Stimulated activated CD8-positive, alpha-beta memory T cell treated with anti-CD3 and anti-CD28 coated beads, Interleukin-12 subunit alpha, Interleukin-12 subunit beta, amount 100 ng/mL, for 4 hours (primary cell): ENCODE measurements at places on chromosomes 16 and 17.

DNA sequence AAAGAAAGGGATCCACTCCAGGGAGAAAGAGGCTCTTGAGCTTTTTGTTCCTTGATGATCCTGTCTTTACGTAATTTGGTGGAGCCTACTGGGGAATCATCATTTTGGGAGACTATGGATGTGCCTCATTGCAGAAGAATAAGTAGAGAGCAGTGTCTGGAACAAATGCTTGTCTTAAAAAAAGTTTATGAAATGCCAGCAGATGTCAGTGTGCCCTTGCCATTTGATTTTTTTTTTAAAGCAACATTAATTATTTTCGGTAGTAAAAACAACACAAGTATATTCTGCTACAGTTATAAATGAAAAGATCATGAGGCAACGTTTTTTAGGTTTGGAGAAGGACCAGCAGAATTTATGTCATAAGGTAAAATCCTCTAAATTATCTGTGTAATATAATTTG, 934.8 kb upstream of the EEF2KMT start:
- no peak for DNase-seq

- DNase-seq, result no peak
Measured at GRCh38 chr16:61915569-61915968, 120.7 kb downstream of the CDH8 start.

- DNase-seq, result no peak
Measured at GRCh38 chr17:65283704-65284103, 146.5 kb downstream of the RGS9 start.

- no peak for DNase-seq
Measured at GRCh38 chr16:8720080-8720966, 45.9 kb downstream of the ABAT start.

DNA sequence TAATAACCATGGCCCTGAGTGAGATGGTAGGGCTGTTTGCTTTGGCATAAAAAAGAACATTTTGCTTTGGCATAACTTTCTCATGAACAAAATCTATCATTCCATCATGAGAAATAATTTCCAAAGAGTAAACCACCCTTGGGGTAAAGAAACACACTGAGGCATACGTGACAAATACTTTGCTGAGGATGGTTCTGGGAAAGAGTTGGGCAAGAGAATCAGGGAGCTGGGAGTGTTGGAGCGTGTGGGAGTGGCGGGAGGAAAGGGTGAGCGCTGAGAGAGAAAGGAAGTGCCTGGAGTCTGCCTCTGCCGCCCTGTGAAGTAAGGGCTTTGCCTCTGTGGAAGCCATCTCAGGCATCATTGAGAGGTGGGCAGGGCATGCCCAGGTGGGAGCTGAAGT, 60.2 kb upstream of the ARHGAP44 start:
- DNase-seq, result no peak

- no peak for DNase-seq
Measured at GRCh38 chr16:69566981-69567680, 1.4 kb downstream of the NFAT5 start.

- no peak for DNase-seq
Measured at GRCh38 chr16:88676502-88677242, 9.6 kb downstream of the SNAI3 start.

GRCh38 chr16:15773968-15774367, 82.9 kb downstream of the MYH11 start:
- DNase-seq, result no peak

GRCh38 chr17:20086416-20087076, 77.4 kb downstream of the SPECC1 start:
- DNase-seq, result no peak

- no peak for DNase-seq
Measured at GRCh38 chr17:27333410-27333980, 39.6 kb downstream of the WSB1 start.

DNA sequence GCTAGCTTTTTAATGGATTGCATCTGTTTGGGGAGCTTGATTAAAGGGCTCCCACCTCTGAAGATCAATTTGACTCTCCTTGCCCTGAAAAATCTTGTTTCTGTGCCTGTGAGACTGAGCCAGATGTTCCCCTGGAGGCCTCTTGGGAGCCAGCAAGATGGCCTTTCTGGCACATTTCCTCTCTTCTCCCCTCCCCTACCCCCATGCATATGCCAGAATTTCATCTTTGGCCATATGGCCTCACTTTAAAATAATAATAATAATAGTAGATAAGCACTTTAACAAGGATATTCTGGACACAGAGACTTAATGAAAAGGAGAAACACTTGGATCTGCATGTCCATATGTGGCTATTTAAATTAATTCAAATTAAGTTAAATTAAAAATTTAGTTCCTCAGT, 144.1 kb upstream of the CES5A start:
- DNase-seq, result no peak
